ENCODE measurements at places on chromosomes 6 and 20.

DNA sequence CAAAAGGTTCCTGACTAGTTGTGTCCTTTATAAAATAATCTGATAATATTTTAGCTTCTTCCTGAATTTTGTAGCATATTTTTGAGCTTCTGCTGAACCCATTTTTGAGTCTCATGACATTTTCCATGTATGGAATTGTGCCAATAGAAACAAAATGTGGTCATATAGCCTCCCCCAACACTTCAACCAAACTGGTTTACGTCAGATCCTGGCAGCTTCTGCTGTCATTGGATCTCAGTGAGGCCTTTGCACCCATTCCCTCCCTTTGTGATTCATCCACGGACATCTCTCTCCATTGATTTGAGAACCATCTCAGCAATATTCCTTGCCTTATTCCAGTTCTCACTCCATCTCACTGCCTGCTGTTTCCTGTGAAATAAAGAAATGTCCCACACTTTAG is 166.0 kb upstream of the PROKR2 start:
- no peak for DNase-seq

GRCh38 chr20:34017610-34018009 is 23.9 kb downstream of the RALY start:
- DNase-seq = no peak

GRCh38 chr20:17226410-17227218 is at the start of gene PCSK2:
Gene PCSK2, plus strand, starts transcription at chr20:17227040. Its CDS starts 266 bp downstream, at chr20:17227306.
- DNase-seq = peak; percentile 75

DNA sequence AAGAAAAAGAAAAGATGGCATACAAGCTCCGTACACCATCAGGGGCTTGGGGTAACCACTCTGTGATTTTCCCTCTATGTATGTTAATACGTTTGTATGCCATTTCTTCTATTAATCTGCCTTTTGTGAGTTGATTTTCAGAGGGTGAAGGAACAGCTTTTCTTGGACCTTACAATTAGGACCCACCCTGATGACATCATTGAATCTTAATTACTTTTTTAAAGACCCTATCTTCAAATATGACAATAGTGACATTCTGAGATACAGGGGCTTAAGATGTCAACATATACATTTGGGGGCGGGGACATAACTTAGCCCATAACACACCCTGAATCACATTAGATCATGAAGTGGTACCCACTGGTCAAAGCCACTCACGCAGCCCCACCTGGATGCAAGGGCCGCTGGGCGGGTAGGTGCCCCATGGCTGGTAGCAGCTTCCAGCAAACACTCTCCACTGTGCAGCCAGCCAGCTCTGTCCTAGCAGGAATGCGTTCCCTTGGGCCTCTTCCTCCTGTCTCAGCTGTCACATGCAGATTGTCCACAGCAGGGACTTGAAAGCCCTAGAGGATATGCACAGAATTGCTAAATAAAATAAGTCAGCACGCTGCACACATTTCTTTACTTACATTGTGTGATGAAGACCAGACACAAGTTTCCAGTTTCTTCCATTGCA is 74.5 kb downstream of the FOXF2 start:
- DNase-seq = no peak

DNA sequence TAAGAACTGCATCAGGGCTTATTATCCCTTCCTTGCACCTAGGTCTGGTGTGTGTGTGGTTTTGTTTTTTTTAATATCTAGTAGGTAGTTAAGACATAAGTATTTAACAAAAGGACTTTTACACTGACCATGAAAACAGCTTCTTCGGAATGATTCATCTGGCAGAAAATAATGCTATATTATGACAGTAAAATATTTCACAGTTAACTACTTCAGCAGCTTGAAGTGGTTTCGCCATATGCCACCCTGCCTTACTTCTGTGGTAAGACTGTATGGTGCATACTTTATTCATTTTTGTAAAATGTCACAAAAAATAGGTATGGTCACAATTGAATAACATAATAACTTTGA is 858 bp upstream of the PTPRK start:
- no peak for DNase-seq

DNA sequence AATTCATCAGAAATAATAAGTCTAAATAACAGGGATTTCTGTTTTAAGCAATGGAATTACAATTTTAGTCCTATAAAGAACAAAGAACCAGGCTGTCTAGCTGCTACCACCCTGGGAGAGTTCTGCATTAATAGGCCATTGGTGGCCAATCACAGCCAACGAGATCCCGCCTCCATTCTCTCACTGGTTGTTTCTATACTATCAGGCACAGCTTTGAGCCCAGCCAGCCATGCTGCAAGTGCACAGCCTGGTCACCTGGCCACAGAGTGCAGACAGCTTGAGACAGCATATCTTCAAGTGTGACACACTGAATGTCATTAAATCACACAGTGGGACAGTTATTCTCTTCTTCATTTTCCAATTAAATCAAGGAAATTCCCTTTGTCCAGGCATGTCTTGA is 16.1 kb upstream of the RAB22A start:
- DNase-seq = no peak

All from SK-N-MC (cell line).